Stimulated activated CD4-positive, alpha-beta T cell treated with anti-CD3 and anti-CD28 coated beads, Interleukin-2, amount 100 ng/mL, for 48 hours (primary cell): ENCODE measurements at places on chromosomes 2 and 18.

DNA sequence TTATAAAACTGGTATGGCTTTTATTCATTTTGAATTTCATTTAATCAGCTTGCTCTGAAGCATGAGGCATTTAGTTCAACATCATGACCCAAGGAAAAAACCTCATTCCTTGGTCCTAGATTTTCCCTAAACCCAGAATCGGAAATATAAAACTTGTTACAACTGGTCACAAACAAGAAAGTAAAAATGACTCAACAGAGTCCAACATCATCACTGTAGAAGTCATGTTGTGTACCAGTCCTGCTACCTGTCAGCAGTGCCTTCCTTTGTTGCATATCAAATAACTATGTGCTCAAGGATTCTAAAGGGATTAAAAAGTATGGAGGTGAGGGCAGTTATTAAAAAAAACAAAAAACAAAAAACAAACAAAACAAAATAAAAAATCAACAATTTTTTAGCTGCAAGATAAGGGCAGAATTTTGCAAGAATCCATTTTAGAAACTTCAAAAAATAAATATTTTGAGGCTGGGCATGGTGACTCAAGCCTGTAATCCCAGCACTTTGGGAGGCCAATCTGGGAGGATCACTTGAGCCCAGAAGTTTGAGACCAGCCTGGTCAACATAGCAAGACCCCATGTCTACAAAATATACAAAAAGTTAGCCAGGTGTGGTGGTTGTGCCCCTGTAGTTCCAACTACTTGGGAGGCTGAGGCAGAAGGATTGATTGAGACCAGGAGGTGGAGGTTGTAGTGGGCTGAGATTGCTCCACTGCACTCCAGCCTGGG, 18.4 kb downstream of the NCKAP1 start:
- no peak for DNase-seq

GRCh38 chr2:8307606-8308180, 374.2 kb upstream of the ID2 start:
- DNase-seq = no peak

DNA sequence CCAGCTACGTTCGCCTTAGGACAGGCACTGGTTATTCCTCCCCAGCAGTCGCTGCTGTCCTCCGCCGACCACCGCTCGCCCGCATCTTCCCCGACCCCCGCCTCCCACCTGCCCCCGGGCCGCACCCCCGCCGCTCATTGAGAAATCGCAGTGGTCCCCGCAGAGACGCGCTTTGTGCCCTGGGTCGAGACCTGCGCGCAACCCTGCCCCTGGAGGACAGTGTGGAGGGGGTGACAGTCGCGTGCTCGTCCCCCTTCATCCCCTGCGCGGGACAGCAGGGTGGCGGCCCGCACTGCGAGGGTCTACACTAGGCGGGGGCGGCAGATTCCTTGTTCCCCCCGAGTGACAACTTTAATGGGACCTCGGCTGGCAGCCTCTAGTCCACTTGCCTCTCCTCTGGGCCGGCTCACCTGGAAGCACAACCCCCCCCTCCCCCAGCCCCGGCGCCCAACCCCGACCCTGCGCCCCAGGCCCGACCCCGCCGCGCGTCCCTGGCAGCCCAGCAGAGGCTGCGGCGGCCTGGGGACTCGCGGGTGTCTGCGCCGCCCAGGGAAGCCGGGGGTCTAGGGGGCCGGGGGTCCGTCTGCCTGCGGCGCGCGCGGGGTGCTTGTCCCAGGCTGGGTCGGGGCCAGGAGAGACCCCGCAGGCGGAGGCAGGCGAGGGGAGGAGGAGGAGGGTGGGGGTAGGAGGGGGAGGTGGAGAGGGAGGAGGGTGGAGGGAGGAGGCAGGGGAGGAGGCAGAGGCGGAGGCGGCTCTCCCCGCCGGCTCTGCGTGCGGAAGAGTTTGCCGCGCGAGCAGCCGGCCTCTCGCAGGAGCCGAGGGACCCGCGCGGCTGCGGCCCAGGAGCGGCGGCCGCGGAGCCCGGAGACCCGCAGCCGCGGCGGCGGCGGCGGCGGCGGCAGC, at the start of gene NPAS2:
Gene NPAS2 (plus strand): TSS at position 770 of the 903 bp plus-strand sequence. CDS start 84,616 bp downstream, outside the sequence.
- peak; percentile 19 for DNase-seq

- DNase-seq = no peak
Observed at GRCh38 chr2:7709907-7710306, 792.7 kb downstream of the RNF144A start.

- DNase-seq = no peak
Observed at GRCh38 chr2:184879671-184880070, 281.3 kb downstream of the ZNF804A start.

GRCh38 chr18:32337821-32338220, 132.9 kb downstream of the GAREM1 start:
- DNase-seq = no peak

GRCh38 chr18:48050176-48050575, 119.7 kb upstream of the SMAD2 start:
- DNase-seq = no peak

DNA sequence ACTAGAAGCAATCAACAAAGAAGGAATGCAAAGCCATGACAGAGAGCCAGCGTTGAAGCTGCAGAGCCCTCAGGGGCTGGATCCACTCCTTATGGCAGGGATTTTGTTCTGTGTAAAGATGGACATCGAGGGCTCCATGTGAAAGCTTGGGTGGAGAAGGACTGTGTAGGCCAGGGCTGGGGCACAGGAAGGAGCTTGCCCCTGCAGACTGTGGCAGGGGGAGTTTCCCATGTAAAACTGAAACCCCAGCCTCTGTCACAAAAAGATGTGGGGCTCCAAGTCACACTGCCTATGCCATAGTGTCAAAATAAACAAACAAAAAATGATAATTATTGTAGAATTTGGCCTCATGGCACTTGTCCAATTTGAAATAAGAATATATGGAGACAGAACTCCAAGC, 408.7 kb upstream of the HS6ST1 start:
- no peak for DNase-seq

DNA sequence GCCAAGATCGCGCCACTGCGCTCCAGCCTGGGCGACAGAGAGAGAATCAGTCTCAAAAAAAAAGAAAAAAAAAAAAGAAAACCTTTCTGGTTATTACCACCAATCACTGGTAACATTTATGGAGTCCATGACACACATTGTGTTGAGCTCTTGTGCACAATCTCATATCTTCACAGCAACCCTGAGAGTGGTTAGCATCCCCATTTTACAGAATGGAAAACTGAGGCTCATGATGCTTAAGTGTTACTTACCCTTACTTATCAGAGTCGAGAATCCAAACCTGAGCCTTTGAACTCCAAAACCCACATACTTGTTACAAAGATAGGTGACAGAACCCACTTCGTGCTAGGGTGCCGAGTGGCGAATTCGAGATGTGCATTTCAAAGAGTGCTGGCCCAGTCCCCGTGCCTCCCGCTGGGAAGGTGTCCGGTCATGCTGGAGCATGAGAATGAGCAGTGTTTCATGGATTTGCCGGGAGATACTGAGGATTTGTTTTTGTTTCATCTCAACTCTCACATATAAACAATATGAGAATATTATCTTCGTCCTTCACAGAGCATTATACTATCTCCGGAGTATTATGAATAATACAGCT, 50.9 kb downstream of the CYP27C1 start:
- no peak for DNase-seq

DNA sequence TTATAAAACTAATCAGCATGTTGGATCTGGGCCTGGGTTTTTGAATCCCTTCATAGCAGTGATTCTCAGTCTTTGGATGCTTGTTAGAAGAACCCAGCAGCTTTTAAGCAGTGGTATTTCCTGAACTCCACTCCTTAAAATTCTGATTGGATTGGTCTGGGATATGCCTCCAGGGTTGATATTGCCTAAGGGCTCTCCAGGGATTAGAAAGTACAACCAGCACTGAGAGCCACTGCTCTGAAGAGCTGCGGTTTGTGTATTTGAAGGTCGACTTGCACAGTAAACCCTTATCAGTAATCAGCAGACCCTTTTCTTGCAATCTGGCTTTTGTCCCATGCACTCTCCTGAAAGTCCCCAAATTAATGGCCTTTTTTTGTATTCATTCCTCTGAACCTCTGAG, 17.0 kb upstream of the RBMS1 start:
- DNase-seq = no peak

DNA sequence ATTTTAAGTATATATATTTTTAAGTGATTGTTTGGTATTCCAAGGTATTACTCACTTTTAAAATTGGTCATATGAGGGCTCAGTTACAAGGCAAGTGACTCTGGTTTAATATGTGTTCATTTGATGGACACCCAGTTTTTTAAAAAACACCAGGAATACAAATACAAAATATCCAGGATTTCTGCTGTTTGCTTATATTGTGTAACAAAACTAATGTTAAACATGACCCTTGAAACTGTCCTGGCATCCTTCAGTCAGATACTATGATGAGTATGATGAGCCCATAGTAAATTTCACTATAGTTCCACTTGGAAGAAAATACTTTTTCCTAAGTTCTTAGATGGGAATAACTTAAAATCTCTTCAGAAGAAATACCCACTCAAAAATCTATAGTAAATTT, 11.4 kb upstream of the ONECUT2 start:
- DNase-seq = no peak

DNA sequence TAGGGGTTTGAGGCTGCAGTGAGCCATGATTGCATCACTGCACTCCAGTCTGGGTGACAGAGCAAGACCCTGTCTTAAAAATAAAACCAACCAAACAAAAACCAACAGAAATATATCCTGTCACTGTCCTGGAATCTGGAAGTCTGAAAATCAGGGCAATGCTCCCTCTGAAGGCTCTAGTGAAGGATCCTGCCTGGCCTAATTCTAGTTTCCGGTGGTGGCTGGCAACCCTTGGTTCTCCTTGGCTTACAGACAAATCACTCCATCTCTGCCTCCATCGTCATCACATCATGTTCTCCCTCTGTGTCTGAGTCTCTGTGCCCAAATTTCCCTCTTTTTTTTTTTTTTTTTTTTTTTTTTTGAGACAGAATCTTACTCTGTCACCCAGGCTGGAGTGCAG, 15.9 kb upstream of the VPS4B start:
- DNase-seq = no peak

DNA sequence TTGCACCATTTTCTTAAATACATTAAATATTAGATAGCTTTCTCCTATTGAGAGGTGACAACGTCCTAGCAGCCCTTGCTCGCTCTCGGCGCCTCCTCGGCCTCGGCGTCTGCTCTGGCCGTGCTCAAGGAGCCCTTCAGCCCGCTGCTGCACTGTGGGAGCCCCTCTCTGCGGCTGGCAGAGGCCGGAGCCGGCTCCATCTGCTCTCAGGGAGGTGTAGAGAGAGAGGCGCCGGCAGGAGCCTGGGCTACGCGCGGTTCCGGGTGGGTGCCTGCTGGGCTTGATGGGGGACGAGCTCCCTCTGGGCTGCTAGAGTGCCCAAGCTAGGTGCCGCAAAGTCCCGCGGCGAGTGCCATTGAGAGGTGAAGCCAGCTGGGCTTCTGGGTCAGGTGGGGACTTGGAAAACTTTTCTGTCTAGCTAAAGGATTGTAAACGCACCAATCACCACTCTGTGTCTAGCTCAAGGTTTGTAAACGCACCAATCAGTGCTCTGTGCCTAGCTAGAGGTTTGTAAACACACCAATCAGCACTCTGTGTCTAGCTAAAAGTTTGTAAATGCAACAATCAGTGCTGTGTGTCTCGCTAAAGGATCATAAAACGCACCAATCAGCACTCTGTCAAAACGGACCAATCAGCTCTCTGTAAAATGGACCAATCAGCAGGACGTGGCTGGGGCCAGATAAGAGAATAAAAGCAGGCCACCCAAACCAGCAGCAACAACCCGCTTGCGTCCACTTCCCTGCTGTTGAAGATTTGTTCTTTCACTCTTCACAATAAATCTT, 3.1 kb downstream of the RPRD1A start:
- DNase-seq = no peak

DNA sequence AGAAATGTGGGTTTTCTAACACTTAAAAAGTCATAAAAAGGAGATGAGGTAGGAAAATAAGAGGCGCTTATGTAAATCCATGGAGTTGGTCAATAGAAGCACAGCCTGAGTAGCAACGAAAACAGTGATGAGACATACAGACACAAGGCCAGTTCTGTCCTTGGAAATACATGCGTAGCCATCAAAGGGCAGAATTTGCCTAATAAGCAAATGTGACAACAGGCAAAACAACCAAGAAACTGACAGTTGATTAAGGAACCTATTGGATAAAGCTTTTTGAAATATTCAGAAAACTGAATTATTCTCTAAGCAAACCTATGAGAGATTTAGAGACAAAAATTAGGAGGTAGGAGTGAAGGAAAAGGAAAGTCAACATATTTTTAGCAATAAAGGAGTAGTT, 586.3 kb downstream of the PLCL1 start:
- DNase-seq = no peak

- DNase-seq = no peak
Observed at GRCh38 chr2:156574112-156574511, 137.9 kb downstream of the GPD2 start.

DNA sequence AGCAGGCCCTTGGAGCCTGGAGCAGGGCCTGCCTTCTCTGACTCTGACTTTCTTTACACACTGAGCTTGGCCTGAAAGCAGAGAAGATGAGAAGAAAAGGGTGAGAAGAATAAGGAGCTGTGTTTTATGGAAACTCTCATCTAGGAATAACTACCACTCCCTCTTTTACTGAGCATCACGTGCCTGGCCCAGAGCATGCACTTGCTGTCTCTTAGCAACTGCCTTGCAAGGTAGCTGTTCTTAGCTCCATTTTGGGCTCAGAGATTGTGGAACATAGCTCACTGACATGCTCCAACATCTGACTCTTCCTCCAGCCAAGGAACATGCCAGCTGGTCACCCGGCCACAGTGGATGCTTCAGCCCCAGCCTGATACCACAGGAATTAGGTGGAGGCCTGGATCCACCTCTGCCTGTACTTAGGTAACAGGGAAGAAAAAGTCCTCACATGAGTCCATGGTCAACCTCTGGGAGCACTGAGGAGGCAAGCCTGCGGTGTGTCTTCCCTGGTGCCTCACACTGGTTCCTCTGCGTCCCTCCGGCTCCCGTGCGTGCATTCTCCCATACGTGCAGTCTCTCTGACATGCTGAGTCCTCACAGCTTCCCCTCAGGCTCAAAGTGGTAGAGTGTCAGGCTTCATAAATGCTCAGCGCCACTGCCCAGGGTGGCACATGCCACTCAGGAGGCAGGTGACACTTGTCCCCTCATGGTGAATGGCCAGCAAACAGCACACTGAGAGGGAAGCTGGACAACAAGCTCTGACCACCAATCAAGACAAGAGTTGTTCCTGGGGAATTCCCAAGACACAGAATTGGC, 35.7 kb downstream of the AMER3 start:
- DNase-seq = no peak

DNA sequence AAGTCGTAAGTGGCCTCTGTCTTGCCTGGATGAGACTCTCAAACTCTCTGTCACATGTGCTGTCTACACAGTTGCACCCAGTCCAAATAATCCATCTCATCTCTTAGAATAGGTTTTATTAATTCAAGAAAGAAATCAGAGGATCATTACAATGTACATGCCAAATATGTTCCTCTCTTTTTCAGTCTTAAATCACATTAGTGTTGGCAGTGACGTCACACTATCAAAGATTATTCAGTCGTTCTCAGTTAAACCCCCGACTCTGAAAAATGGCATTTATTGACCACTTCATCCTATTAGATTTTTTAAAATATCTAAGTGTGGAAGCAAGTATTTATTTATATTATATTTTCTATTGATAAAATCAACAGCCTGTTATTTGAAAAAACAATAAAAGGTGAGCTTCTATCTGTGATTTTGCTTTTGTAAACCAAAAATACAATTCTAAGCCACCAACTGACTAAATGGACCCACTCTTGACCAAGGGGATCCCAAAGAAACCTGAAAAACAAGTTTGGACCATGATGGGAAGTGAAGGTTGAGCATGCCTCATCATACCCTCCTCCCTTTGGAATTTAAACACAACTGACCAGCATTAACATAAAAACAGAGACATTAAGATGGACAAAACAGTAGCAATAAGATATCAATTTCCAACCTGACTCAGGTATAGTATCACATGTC, 1894.4 kb upstream of the LRRTM1 start:
- DNase-seq = no peak

GRCh38 chr2:58110765-58111164, 64.2 kb downstream of the VRK2 start:
- DNase-seq = no peak
